Large intestine (tissue), 12 donors: ENCODE measurements at places on chromosomes 7 and 10.

DNA sequence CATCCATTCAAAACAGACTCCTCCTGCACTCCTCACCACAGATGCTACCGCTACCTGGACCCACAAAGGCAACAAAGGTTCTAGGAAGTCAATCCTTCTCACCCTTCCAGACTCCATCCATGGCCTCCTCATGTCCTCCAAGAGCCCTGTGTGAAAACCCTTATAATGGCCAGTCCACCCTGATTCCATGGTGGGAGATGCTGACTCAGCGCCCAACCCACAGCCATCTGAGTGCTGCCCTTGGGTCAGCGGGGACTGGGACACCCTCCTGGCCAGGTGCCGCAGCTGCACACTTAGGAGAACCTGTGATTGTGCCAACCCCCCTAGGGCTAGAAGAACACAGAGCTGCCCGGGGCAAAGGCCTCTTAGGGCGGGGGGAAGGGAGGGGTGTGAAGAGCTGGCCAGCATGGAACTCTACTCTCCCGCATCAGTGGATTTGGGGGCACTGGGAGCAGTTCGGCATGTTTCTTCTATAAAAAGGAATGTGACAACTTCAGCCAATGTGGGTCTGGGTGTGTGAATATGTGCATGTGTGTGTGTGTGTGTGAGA, 25.4 kb downstream of the TMEM273 start:
- no peak for DNase-seq

GRCh38 chr7:36348256-36348655, 41.4 kb upstream of the ANLN start:
- DNase-seq = no peak

GRCh38 chr10:78465431-78465830, 431.8 kb downstream of the RPS24 start:
- no peak for DNase-seq

GRCh38 chr10:105017691-105018090, 376.6 kb downstream of the SORCS3 start:
- no peak for DNase-seq

- peak; percentile 54 for DNase-seq
Measured at GRCh38 chr10:73940634-73941221, 29.8 kb downstream of the PLAU start.

GRCh38 chr7:155663937-155664336, 19.5 kb downstream of the RBM33 start:
- no peak for DNase-seq

DNA sequence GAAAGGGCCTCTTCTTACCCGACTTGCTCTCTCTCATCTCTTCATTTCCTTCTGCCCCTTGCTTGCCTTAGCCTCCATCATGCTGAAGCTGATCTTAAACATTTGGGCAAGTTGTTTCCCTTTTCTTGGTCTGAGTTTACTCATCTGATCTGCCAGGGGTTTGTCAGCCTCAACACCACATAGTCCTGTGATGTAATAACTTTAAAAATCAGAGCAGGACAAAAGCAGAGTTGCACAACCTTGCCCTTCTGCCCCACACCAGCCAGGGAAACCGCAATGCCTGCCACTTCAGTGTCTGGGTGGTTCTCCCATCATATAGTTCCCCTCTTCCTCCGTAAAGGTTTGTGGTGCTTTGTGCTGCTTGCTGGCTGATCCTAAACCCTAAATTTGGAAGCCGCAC, 9.9 kb upstream of the LIPM start:
- DNase-seq = peak; percentile 10

GRCh38 chr7:107041097-107041496, 3.4 kb upstream of the PRKAR2B start:
- DNase-seq = no peak

GRCh38 chr10:69866688-69867461, 65.2 kb downstream of the COL13A1 start:
- peak; percentile 49 for DNase-seq

GRCh38 chr10:101111547-101111946, 19.6 kb upstream of the TLX1 start:
- DNase-seq = no peak

- no peak for DNase-seq
Measured at GRCh38 chr10:74704629-74705357, 121.6 kb upstream of the KAT6B start.

- DNase-seq = no peak
Measured at GRCh38 chr7:25835197-25835596, 316.8 kb upstream of the NFE2L3 start.

GRCh38 chr7:22909917-22910316, 87.3 kb upstream of the TOMM7 start:
- DNase-seq = no peak

DNA sequence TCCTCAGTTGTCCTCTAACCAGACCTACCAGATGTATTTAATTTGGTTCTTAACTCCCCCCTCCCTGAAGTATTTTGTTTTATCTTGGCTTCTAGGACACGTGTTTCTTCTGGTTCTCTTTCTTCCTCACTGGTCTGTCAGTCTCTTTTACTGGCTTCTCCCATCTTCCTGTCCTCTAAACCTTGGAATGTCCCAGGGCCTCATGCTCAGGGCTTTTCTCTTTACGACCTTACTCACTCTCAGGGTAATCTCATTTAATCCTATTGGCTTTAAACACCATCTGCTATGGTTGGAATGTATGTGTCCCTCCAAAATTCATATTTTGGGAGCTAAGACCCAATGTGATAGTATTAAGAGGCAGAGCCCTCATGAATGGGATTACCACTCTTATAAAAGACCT, 418.2 kb upstream of the PODXL start:
- no peak for DNase-seq

DNA sequence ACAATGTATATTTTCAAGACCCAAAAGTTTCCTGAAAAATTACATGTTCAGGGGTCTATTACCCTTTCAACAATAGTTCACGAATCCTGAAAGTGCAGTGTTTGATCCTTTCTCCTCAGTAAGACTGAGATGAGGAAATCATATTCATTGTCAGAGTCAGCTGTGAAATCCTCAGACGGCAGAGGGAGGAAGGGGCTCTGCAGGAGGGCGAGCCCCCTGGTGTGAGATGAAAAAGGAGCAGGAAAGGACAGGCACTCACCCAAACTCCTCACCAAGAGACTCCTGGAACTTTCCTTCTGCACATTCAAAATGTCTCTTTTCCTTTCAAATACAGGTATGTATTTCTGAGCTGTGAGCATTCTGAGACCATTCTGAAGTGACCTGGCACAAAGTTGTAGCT, 150.3 kb upstream of the HABP2 start:
- no peak for DNase-seq

GRCh38 chr10:48681740-48682139, 2.9 kb upstream of the WDFY4 start:
- no peak for DNase-seq

- peak; percentile 85 for DNase-seq
Measured at GRCh38 chr10:73916761-73917470, 6.0 kb downstream of the PLAU start.

- peak; percentile 11 for DNase-seq
Measured at GRCh38 chr7:7292608-7293007, 110.3 kb downstream of the C1GALT1 start.

- no peak for DNase-seq
Measured at GRCh38 chr10:124315591-124316270, 103.0 kb downstream of the OAT start.

GRCh38 chr7:94368371-94368791, 26.3 kb upstream of the COL1A2 start:
- peak; percentile 31 for DNase-seq

GRCh38 chr10:32149252-32149955, 93.2 kb upstream of the KIF5B start:
- DNase-seq = no peak

GRCh38 chr7:29884399-29885272, 78.3 kb downstream of the WIPF3 start:
- no peak for DNase-seq

DNA sequence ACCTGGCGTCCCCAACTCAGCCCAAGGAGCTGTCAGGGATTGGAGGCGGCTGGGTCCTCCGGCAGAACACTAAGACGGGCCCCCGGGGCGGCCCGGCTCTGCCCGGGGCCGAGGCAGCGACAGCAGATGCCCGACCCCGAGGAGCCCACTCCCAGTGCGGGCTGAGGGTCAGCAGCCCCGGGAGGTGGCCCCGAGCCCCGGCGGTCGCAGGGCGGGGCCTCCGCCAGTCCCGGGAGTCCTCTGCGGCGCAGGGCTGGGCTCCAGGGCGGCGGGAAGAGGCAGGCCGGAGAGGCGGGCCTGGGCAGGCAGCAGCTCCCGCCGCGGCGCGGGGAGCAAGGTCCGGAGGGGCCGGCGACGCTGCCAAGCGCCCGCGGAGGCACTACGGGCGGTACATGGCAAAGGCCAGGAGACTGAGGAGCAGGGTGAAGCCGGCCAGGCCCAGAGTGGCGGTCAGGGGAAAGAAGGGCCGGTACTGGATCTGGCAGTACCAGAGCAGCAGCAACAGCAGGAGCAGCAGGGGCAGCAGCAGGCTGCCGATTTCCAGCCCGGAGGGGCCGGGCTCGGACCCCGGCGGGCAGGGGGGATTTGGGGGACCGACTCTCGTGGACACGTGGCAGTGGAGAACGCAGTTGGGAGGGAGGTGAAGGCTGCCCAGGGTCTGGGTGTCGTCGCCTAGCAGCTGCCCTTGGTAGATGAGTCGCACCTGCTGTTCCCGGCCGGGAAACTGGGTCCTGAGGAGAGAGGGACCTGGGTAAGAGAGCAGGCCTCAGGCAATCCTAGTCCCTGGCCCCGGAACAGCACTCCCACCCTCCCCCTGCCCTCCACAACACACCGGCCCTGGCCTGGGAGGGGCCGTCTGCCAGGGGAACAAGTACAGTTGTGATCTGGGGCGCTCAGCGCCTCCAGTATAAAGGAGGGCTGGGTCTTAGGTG, 827 bp upstream of the FASTK start:
- DNase-seq = no peak

GRCh38 chr7:123677061-123677715, 21.5 kb downstream of the LMOD2 start:
- DNase-seq = no peak

DNA sequence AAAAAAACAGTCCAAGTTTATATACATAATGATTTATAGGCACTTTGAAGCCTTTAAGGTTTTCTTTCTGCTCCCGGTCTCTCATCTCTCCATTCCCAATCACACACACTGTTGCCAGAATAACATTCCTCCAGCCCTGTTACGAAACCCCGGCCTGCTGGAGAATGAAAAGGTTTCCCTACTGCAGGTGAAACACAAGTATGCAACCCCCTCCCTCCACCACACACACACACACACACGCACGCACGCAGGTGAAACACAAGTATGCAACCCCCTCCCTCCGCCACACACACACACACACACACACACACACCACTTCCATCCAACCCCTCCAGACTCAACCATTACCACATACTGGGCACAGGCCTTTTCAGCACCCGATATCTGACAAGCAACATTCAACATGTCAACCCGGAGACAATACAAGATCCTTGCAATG, 87.5 kb downstream of the PARD3 start:
- DNase-seq = no peak

- no peak for DNase-seq
Measured at GRCh38 chr7:138809346-138809745, 11.3 kb upstream of the ATP6V0A4 start.

- DNase-seq = peak; percentile 19
Measured at GRCh38 chr10:63466144-63466935, 563 bp upstream of the JMJD1C start.

GRCh38 chr10:30365278-30365677, 16.2 kb upstream of the MTPAP start:
- DNase-seq = no peak

- no peak for DNase-seq
Measured at GRCh38 chr7:130875-131780, 61.2 kb upstream of the FAM20C start.

DNA sequence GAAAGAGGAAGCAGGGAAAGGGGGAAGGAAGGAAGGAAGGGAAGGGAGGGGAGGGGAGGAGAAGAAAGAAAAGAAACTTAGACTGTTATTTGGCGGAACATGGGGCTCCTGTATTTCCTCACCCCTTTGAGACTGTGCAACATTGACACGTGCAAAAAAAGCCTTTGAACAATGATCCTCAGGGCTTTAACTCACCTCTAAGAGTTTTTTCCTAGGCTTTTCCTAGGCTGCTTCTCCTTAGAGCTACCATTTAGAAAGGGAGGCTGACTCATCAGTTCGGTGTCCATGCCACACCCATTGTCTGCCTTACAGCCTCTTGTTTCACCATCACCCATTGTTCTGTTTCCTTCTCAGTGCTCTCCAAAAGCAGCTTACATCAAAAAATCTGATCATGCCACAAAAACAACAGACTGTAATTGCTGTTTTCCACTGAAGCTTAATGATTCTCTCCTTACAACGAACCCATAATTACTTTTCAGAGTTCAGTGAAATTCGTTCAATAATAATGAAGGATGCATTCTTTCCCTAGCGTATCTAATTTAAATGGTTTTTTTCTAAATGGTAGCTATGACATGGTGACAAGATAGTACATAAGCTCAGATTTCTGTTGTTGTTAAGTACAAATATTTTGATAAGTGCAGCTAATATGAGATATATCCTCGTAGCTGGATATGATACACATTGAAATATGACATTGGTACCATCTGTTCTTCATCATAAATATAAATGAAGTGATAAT, 90.8 kb downstream of the PRLHR start:
- DNase-seq = no peak

- no peak for DNase-seq
Measured at GRCh38 chr7:40507166-40507565, 372.4 kb downstream of the SUGCT start.

- DNase-seq = no peak
Measured at GRCh38 chr10:42428534-42428933, 209.8 kb downstream of the ZNF33B start.

DNA sequence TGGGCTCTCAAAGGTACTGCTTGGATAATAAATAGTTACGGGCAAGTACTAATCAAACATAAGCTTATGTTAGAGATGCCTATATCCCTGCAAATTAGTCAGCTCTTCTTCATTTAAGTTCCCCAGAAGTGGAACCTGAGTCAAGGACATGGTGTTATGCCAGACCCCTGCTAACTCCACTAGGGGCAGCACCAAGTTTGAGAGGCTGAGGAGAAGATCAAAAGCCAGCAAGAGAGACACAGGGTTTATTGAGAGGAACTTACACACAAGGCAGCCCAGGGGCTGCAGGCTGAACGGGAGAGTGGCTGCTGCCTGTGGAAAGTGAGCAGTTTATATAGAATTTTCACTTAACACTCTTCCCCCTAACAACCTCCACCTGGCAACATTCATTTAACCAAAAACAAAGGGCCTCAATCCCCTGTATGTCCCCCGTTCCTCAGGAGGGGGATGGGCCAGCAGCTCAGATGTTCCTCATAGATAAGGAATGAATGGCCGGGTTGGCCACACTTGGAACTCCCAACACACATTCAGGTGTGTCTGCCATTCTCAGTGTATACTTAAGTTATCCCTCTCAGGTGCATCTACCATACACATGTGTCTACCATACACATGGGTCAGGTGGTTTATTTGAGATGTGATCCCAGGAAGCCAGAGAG, 62.6 kb upstream of the GHITM start:
- no peak for DNase-seq

- no peak for DNase-seq
Measured at GRCh38 chr7:34165466-34165865, 260.1 kb downstream of the BMPER start.

DNA sequence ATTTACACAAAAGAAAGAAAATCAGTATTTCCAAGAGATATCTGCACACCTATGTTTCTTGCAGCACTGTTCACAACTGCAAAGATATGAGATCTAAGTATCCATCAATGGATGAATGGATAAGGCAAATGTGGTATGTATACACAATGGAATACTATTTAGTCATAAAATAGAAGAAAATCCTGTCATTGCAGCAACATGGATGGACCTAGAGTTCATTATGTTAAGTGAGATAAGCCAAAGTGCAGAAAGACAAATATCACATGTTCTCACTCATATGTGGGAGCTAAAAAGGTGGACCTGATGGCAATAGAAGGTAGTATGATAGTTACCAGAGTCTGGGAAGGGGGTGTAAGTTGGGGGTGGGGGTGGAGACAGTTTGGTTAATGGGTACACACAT, 1171.6 kb downstream of the SORCS1 start:
- DNase-seq = no peak
